ENCODE measurements at places on chromosomes 4 and X. TPM values are rescaled to one million over a fixed set of nuclear protein-coding genes. Genes with fewer than 3 reads are reported as not detected.

DNA sequence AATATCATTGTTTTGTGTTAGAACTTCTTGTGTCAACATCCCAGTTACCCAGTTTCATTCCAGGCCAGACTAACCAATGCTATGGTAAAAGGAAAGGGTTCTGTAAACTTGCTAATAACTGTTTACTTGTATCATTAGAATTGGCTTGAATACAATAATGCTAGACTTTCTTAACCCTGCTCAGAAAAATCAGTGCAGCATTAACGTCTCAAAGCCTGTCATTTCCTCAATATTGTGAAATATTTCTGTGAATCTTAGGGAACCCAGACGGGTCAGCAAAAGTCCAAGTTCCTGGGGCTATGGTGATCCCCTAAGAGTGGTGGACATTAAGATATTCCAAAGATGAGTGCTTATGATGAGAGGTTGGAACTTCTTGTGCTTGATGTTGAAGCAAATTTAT lies 541.2 kb upstream of the MAGEB18 start:
- no peaks in the 10 kb centered on the region for H3K27me3 ChIP-seq
- H3K27ac ChIP-seq: no peak overlapping the region
- no peaks in the 10 kb centered on the region for H3K4me1 ChIP-seq
- no peaks in the 10 kb centered on the region for H3K36me3 ChIP-seq
- H3K4me3 ChIP-seq: no peak overlapping the region

GRCh38 chrX:22015139-22015750 lies 16.9 kb upstream of the PHEX start:
- no peak overlapping the region for H3K4me3 ChIP-seq
- peaks cover 3% of the 10 kb centered on the region for H3K4me1 ChIP-seq
- H3K27ac ChIP-seq: no peak overlapping the region
- DNase-seq: no peak
- no peaks in the 10 kb centered on the region for H3K36me3 ChIP-seq

GRCh38 chr4:2413821-2414610 lies 4.4 kb downstream of the ZFYVE28 start:
- H3K36me3 ChIP-seq: no peaks in the 10 kb centered on the region
- DNase-seq: no peak
- H3K27me3 ChIP-seq: peaks cover 44% of the 10 kb centered on the region
- H3K27ac ChIP-seq: no peak overlapping the region
- H3K4me1 ChIP-seq: peaks cover 41% of the 10 kb centered on the region

GRCh38 chrX:119537487-119537886 lies 27.7 kb downstream of the STEEP1 start:
- DNase-seq: no peak
- no peak overlapping the region for H3K27ac ChIP-seq
- no peaks in the 10 kb centered on the region for H3K4me1 ChIP-seq
- H3K36me3 ChIP-seq: peaks cover 12% of the 10 kb centered on the region
- no peak overlapping the region for H3K4me3 ChIP-seq

DNA sequence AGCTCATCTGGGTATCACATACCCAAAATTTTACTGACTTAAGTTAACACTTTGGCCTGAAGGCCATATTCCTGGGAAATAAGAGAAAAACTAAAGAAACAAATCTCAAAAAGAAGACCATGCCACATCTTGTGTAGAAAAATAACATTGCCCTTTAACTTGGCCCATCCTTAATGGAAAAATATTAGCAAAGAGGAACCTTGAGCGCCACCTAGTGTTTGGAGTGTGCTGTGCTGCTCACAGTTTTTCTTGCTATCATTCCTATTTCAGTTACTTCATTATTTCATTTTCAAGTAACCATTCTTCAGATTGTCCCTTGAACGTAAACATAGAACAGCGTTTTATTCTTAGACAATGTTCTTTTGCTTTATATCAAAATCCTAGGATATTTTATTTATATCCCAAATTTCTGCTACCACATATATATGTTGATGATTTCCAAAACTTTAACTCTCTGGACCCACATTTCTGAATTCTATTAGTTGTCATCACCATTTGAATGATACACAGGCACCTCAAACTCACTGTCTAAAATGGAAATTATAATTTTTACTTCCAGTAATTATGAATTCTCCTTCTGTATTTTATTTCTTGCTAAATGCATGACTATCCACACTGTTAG lies 999.0 kb upstream of the ADGRL3 start:
- peak; percentile 31 for DNase-seq
- H3K27me3 ChIP-seq: no peaks in the 10 kb centered on the region
- no peaks in the 10 kb centered on the region for H3K36me3 ChIP-seq
- no peak overlapping the region for H3K27ac ChIP-seq
- H3K4me1 ChIP-seq: no peaks in the 10 kb centered on the region

DNA sequence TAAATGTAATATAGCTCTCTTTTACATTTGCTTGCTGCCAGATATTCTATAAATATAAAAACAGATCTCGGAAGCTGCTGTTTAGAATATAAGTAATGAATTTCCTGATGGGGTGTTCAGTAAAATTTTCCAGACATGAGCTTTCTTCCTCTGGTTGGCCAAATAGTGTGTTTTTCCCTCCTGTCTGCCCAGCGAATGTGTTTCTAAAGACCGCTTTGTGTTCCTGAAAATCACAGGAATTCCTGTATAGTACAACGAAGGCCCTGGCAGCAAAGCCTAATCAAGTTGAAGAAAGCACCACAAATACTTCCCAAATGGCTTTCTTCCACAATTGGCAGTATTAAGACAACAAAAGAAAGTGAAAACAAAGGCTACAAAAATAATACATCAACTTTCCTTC lies 494.1 kb downstream of the INPP4B start:
- peaks cover 6% of the 10 kb centered on the region for H3K4me1 ChIP-seq
- H3K36me3 ChIP-seq: no peaks in the 10 kb centered on the region
- no peak overlapping the region for H3K4me3 ChIP-seq
- no peaks in the 10 kb centered on the region for H3K27me3 ChIP-seq

- H3K36me3 ChIP-seq: no peaks in the 10 kb centered on the region
- no peak overlapping the region for H3K27ac ChIP-seq
- peak; percentile 12 for DNase-seq
These were observed 57.3 kb upstream of the AP1S2 start for GRCh38 chrX:15911734-15912550.

DNA sequence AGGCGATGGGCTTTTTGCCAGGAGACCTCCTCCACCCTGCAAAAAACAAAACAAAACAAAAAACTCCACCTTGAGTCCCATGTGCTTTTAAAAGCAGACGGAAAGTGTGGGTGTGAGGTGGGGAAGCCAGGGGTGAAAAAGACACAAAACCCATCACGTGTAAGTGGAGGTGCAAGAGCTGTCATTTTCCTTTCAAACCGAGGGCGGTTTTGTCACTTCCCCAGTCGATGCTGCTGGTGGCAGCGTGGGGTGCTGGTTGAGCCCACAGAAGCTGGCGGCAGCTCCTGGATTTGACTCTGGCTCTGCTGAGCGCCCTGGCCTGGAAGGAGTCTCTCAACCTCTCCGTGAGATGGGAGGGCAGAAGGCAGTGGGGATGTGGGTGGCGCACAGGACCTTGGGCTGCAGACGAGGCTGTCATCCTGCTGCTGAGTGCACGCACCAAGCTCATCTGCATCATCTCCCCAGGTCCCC lies 110.0 kb downstream of the PSAPL1 start:
- no peak for DNase-seq
- H3K36me3 ChIP-seq: no peaks in the 10 kb centered on the region
- H3K4me3 ChIP-seq: no peak overlapping the region
- no peaks in the 10 kb centered on the region for H3K27me3 ChIP-seq
- H3K27ac ChIP-seq: no peak overlapping the region
- no peaks in the 10 kb centered on the region for H3K4me1 ChIP-seq

GRCh38 chr4:152825336-152825735 lies 45.6 kb downstream of the ARFIP1 start:
- no peak overlapping the region for H3K27ac ChIP-seq
- H3K36me3 ChIP-seq: peaks cover 21% of the 10 kb centered on the region
- no peak overlapping the region for H3K4me3 ChIP-seq
- H3K27me3 ChIP-seq: no peaks in the 10 kb centered on the region
- DNase-seq: no peak

DNA sequence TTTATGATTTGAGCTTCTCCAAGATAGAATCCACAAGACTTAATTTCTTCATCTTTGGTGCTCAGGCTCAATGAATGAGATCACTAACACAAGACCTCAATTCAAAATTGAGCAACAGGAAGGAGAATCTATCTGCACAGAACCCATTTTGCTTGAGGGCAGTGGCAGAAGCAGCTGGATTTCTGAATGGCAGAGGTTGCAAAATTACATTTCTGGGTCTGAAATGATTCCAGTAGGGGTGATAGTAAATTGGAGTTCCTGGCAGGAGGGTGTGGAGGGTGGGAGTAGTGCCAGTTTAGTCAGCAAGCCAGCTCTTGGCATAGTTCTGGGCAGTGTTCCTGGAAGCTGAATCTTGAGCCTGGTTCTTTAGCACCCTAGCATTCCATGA lies 281.1 kb downstream of the SLC7A11 start:
- DNase-seq: no peak
- H3K27ac ChIP-seq: no peak overlapping the region
- no peaks in the 10 kb centered on the region for H3K27me3 ChIP-seq
- no peaks in the 10 kb centered on the region for H3K4me1 ChIP-seq
- no peaks in the 10 kb centered on the region for H3K36me3 ChIP-seq

GRCh38 chr4:151876381-151876988 lies 115.7 kb upstream of the GATB start:
- DNase-seq: no peak
- no peaks in the 10 kb centered on the region for H3K36me3 ChIP-seq
- H3K4me3 ChIP-seq: no peak overlapping the region
- no peaks in the 10 kb centered on the region for H3K4me1 ChIP-seq
- H3K27me3 ChIP-seq: no peaks in the 10 kb centered on the region
- no peak overlapping the region for H3K27ac ChIP-seq

DNA sequence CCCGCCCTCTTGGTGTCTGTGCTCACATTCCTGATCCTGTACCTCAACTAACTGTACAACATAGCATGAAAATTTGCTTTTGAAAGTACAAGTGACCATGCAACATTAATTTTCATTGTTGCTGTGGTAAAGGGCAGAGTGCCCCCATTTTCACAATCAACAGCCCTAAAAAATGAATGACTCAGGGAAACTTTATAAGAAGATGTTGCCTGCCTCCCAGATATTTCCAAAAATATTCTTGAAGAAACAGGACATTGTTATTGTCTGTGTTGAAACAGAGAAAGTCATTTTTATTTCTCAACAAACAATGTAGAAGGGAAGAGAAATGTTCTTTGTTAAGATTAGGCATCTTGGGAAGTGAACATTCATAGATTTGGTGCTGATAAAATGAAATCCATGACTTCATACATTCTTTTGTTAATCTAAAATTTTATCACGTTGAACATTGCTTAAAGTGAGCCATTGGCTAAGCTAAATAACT lies 113.9 kb upstream of the ANXA3 start:
- DNase-seq: no peak
- H3K27ac ChIP-seq: no peak overlapping the region
- peaks cover 10% of the 10 kb centered on the region for H3K27me3 ChIP-seq

GRCh38 chrX:6464726-6465125 lies 70.2 kb downstream of the VCX3A start:
- no peaks in the 10 kb centered on the region for H3K27me3 ChIP-seq
- DNase-seq: no peak
- no peak overlapping the region for H3K4me3 ChIP-seq

GRCh38 chr4:15168759-15169158 lies 166.5 kb downstream of the CPEB2 start:
- DNase-seq: no peak
- H3K4me1 ChIP-seq: no peaks in the 10 kb centered on the region
- no peak overlapping the region for H3K4me3 ChIP-seq
- H3K27me3 ChIP-seq: peaks cover 23% of the 10 kb centered on the region

DNA sequence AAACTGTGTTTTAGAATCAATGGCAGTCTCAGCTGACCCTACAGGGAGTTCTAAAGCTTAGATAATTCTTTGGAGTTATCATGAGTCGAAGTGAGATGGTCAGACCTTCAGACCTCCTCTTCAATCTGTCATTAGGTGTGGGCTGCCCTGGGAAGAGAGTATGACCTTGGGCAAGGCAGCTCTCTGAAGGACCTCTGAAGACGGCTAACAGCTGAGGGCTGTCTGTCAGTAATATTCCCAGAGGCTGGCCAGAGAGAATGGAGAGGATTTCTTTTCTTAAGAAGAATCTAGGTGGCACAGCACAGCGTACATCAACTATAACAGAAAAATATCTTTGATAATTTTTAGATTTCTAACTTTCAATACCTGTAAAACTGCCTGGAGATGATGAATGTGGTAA lies 379.4 kb downstream of the ZNF674 start:
- H3K27me3 ChIP-seq: no peaks in the 10 kb centered on the region
- no peak for DNase-seq
- no peaks in the 10 kb centered on the region for H3K4me1 ChIP-seq
- H3K27ac ChIP-seq: no peak overlapping the region
- H3K36me3 ChIP-seq: no peaks in the 10 kb centered on the region

GRCh38 chrX:74423289-74423998 lies 2.2 kb downstream of the SLC16A2 start:
- no peak overlapping the region for H3K4me3 ChIP-seq
- no peaks in the 10 kb centered on the region for H3K36me3 ChIP-seq
- DNase-seq: no peak

DNA sequence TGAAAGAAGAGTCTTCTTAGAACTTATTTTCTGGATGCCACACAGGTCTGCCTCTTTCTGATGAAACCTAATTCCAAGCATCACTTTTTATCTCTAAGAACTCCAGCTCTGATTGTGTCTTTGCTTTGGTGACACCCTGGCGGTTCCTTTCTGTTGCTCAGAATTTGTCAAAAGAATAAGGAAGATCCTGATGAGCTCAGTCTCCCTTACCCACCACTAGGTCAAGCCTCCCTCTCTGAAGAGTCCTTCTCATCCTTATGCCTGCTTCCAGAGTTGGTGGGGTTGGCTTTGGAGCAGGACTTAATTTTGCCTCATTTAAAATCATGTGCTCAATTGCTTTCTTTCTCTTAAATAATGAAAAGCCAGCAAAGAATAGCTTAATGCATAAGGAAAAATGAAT lies 31.5 kb upstream of the RPL34 start:
- H3K27ac ChIP-seq: no peak overlapping the region
- H3K4me1 ChIP-seq: no peaks in the 10 kb centered on the region

DNA sequence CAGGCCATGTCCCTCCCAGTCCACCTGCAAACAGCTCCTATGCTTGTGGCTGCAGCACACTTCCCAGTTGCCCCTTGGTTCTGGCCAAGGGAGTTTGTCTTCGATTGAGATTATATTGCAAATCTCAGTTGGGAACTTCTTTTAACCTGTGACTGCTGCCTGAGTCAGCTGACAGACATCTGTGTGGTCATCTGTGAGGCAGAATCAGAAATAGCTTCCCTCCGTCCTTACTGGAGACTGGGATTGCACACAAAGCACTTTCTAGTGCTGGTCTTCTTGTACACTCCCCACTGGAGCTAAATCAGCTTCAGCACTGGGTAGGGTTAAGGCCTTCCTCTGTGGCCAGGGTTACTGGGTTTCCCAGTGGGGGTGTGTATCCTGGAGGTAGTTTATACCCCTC lies 34.3 kb downstream of the ZNF330 start:
- DNase-seq: no peak
- no peaks in the 10 kb centered on the region for H3K4me1 ChIP-seq
- no peak overlapping the region for H3K4me3 ChIP-seq
- H3K27me3 ChIP-seq: peaks cover 37% of the 10 kb centered on the region
- no peaks in the 10 kb centered on the region for H3K36me3 ChIP-seq
- H3K27ac ChIP-seq: no peak overlapping the region

PF4V1 gene
- not detected for polyA plus RNA-seq

MAGEA12 gene
- polyA plus RNA-seq: not detected

ADRA2C gene
- polyA plus RNA-seq: not detected

TMEM271 gene
- not detected for polyA plus RNA-seq

GLUD2 gene
- polyA plus RNA-seq: 0.45 TPM
